Stimulated activated CD4-positive, alpha-beta T cell treated with anti-CD3 and anti-CD28 coated beads, Interleukin-15, amount 100 ng/mL, for 1 hour (primary cell): ENCODE measurements at places on chromosomes 7 and 10.

- DNase-seq = no peak
Measured at GRCh38 chr7:23403970-23404369, 66.3 kb downstream of the IGF2BP3 start.

DNA sequence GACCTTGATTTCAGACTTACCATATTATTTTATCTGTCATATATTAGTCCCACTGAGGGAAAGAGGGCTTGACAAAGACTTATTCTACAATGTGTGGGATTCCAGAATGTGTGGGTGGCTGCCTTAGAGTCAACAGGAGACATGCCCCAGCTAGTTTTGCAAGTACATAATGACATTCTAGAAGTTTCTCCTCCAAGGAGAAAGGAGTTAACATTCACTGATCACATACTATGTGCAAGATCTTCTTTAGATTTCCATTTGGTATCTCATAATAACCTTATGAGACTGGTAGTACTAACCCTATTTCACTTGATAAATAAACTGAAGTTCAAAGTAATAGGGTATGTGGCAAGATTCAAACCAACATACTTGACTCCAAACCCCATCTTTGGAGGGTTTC, 25.2 kb downstream of the IRF5 start:
- no peak for DNase-seq

DNA sequence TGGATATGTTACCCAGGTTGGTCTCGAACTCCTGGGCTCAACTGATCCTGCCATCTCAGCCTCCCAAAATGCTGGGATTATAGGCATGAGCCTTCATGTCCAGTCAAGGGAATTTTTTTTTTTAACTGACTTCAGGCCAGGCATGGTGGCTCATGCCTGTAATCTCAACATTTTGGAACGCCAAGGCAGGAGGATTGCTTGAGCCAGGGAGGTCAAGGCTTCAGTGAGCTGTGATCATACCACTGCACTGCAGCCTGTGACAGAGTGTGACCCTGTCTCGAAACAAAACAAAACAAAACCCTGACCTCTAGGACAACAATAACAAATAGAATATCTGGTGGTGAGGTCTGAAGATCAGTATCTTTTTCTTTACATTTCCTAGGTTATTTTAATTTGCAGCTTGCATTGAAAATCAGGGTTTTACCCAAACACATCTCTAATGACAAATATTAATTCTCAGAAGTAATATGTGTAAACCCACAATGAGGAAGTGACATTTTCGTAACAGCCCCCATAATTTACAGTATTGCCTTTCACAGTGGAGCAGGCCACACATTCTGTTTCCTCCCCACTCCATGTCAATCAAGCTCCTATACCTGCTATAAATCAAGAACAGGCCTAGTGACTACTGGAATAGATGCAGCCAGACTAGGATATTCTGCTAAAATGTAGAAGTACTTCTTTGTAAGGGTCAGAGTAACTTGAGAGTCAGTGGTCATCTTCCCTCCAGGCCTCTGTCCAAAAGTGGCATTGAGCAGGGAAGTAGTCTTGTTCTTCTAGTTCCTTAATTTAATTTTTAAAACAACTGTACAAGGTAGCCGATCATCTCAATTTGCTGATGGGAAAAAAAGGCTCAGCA, 43.3 kb upstream of the ECHDC3 start:
- no peak for DNase-seq

DNA sequence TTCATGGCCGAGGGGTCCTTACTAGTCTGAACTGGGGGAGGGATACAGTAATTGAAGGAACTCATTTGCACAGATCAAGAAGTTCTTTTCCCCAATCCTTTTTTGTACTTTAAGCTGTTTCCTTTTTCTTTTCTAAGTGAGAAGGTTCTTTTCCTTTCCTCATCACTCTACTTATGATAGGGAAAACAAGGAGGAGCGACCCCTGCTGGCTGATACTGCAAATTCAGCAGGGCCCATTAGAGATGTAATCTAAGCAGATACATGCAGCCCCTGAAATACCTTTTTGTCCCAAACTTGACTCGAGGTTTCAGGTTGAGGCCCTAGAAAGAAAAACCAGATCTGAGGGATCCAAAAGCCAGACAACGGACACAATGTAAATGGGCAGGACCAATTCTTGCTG, 305.5 kb downstream of the DNAJB9 start:
- DNase-seq = no peak

GRCh38 chr7:48924433-48924832, at the start of gene CDC14C:
Gene CDC14C, plus strand, starts transcription at chr7:48924547. Its CDS starts 126 bp downstream, at chr7:48924673.
- no peak for DNase-seq

DNA sequence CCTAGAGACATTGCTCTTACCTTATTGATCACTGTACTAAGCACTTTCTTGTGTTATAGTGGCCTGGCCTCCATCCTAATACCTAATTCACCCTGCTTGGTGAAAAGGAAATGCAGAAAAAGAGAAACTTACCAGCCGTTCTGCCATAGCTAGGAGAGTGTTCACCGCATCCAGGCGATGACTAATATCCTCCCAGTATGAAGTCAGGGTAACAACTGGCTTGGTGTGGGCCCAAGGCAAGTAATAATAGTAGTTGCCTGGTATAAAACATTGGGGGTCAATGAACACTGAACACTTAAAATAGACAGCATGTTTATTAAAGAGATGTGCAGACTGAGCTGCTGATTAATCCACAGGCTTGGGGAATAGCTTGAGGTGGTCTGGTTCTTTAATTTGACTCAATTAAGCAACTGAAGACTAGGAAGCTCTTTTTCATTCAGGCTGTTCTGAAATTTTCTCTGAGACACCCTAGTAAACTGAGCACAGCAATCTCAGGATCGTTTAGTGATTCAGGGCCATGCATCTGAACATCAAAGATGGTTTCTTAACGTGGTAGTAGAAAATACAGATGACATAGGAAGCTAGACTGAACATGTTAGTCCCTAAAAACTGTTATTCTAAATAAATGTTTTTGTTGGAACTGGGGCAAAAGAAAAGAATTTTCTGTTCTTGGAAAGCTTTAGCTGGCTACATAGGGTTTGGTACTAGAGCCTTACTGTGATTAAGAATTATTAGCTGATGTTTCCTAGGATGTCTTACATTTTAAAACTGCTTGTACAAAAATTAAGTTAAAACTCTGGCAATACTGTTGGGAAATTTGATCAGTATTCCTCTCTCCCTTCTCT, 102.2 kb downstream of the MYOF start:
- no peak for DNase-seq

DNA sequence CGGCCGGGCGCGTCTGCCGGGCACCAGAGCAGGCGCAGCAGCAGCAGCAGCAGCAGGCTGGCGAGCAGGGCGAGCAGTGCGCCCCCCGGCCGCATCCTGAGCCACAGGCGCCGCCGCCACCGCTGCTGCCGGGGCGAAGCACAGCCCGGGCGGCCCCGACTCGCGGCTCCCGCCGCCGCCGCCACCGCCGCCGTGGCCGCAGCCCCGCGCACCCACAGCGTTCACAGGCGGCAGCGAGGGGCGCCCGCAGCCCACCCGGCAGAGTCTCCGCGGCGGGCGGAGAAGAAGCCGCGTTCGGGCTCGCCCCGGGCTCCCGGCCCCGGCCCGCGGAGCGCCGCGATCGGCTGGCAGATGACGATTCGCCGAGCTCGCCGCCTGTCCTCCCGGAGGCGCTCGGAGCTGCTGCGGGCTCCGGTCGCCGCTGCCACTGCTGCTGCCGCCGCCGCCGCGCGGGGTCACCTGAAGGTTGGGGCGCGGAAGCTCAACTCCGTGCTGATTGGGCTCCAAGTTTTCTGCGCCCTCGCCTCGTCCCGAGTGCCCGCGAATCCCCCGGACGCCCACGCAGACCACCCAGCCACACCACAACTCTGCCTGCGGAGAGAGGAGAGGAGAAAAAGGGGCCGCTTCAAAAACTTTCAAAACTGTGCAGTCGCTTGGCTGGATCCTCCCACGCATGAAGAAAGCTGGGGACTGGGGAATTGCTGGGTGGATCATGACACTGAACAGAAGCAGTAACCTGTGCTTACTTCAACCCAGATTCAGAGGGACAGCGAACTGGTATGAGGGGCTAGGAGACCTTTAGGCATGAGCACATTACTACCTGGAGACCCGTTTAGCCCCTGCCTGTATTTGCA, at the start of gene ST8SIA6:
TSS of gene ST8SIA6 (minus strand) at position 435 of the 854 bp plus-strand sequence. CDS start at position 95, 340 bp downstream.
- peak; percentile 29 for DNase-seq

- DNase-seq = no peak
Measured at GRCh38 chr7:8356071-8356470, 77.3 kb upstream of the NXPH1 start.

- no peak for DNase-seq
Measured at GRCh38 chr10:35887685-35888084, 245.6 kb upstream of the FZD8 start.

GRCh38 chr7:2169923-2170575, 62.7 kb downstream of the MAD1L1 start:
- no peak for DNase-seq

- no peak for DNase-seq
Measured at GRCh38 chr7:158107806-158108205, 479.8 kb downstream of the PTPRN2 start.

DNA sequence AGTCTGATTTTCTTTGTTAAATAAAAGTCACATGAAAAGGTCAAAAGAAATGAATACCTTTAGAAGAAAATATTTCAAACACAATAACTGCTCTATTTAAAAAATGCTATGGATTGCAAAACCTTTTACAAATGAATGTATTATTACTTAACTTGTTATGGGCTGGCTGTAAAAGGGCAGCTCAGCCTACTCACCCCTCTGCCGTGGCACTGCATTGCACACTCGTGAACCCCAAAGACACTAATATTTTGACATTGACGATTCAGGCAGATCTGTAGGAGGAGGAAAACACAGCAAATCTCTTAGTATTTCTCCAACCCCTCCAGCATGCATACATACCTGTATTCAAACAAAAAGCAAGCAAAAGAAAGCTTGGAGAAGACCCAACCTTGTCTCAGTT, 149.5 kb downstream of the FANK1 start:
- no peak for DNase-seq

DNA sequence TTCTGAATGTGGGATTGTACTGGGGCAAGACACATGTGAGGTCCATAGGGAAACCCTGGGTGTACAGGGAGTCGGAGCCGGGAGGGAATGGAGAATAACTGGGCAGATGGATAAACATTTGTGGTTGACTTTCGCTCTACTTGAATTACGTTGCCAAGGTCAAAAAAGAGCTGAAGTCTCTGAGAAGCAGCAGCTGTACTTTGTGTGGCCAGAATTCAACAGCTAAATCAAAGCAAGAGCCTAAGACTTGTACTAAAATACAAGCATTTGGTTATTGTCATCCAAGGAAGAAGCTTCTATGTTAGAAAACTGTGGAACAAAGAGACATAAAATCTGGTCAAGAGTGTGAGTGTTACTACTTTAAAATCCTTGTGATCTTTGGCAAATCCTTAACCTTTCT, 457.2 kb downstream of the ARL4A start:
- no peak for DNase-seq

GRCh38 chr7:983004-983615, at the start of gene CYP2W1:
Gene CYP2W1, plus strand, starts transcription at chr7:983181. Its CDS starts 31 bp downstream, at chr7:983212.
- DNase-seq = no peak
